CD4-positive, alpha-beta T cell treated with Interleukin-15 for 4 hours (primary cell): ENCODE measurements at places on chromosomes 6 and 20.

GRCh38 chr6:20712011-20712410 lies 177.8 kb downstream of the CDKAL1 start:
- DNase-seq, result no peak

GRCh38 chr6:4907602-4908001 lies 96.2 kb downstream of the RPP40 start:
- no peak for DNase-seq

DNA sequence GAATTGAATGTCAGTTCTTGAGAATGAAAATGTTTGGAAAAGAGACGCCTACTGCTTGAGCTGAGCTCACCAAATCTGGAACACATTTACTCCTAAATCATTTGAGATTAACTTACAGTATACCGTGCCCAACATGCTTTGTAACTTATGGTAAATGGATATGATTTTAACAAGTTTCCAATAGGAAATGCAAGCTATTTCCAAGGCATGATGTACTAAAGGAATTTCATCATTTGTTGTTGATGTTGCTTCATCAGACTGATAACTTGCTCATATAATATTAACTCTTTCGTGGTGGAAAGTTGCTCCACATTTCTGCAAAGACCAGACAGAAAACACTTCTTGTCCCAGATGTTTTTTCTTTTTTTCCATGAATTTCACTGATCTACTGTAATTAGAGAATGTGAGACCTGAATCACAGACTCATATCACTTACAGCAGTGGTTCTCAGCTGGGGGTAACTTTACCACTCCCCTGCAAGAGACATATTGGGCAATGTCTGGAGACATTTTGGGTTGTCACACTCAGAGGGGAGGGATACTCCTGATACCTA lies 116.6 kb upstream of the TRAF3IP2 start:
- no peak for DNase-seq

DNA sequence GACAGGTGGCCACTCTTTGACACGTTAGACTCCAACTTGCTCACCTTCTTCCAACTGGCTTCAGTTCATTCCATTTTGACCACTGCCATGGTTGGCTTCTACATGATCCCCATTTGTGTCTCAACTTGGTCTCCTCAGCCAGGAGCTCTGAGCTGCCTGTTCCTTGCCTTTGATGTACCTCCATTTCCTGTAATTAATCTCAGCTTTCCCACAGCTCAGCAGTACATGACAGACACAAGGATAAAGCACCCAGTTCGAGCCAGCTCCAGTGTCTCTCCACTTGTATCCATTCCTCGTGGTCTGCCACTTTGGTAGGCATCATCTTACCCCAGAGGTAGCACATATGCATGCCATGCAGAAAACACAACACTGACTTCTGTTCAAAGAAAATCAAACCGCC lies 161.0 kb downstream of the TSHZ2 start:
- no peak for DNase-seq

- no peak for DNase-seq
These were observed 97.4 kb upstream of the RNF24 start for GRCh38 chr20:4112481-4113421.

DNA sequence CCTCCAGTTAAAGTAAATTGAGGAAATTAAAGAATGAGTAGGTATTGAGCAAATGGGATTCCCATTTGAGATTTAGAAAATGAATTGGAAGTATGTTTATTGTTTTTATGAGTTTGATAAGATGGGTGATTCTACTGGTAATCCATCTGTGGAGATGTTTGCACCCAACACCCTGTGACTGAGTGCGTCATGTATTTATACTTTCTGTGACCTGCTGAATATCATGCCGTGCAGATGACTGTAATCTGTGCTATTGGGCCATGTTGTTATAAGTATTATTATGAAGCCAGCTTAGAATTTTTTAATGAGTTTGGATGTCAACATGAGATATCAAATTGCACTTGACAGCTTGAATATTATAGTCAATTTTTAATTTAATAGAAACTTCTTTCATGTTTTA lies 17.7 kb downstream of the FAM83B start:
- DNase-seq, result no peak

GRCh38 chr6:132410830-132411229 lies 9.6 kb upstream of the MOXD1 start:
- DNase-seq, result no peak

- no peak for DNase-seq
These were observed 8.2 kb upstream of the PXDC1 start for GRCh38 chr6:3759646-3760232.

GRCh38 chr6:143061597-143062385 lies 1.1 kb downstream of the AIG1 start:
- DNase-seq, result no peak

GRCh38 chr6:55511122-55511800 lies 67.7 kb downstream of the HMGCLL1 start:
- no peak for DNase-seq

- no peak for DNase-seq
These were observed 27.8 kb downstream of the SPATA2 start for GRCh38 chr20:49887251-49888211.

DNA sequence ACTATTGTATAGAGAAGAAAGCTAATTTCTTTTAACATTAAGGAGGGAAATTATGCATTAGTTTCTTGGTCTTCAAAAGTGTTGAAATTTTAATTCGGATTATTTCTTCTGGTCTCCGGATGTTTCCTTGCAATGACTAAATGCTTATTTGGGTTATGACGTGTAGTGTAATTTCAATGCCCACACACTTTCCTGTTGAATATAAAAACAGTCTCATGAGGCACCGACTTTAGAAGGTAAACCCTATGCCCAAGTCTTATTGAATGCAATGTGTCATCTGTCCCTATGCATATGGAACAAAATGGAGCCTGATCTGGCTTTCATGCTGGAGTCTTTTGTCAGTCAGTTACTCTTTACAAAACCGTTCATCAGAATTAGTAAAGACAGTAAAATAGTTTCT lies 17.7 kb downstream of the GJA1 start:
- no peak for DNase-seq

GRCh38 chr20:53914091-53914780 lies 156.2 kb downstream of the BCAS1 start:
- DNase-seq, result no peak

DNA sequence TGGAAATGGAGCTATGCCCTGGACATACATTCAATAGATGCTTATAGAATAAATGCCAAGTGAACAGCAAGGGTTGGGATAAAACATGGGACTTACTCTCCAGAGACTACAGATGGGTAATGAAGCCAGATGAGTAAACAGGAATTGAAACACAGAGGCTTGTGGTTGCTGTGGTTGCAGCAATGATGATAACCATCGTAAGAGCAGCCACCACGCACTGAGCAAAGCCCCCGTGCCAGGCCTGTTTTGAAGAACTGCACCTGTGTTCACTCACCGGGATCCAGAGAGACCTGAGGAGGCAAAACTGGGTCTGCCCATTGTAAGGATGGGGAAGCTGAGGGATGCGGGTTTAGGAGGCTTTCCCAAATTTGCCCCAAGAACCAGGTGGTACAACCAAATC lies 431.1 kb upstream of the CDH4 start:
- no peak for DNase-seq

GRCh38 chr6:105884011-105884410 lies 202.1 kb upstream of the PRDM1 start:
- DNase-seq, result no peak

DNA sequence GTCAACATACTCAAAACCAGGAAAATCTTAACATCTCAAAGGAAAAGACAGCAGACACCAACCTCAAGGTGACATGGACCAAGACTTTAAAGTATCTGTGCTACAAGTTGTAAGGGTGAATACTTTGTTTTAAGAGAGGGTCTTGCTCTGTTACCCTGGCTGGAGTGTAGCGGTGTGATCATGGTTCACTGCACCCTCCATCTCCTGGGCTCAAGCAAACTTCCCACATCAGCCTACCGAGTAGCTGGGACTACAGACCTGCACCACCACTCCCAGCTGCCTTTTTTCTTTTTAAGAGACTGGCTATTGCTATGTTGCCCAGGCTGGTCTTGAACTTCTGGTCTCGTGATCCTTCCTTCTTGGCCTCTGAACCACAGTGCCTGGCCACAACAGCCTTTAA lies 9.7 kb downstream of the AMD1 start:
- DNase-seq, result no peak
